ENCODE measurements at places on chromosomes 5 and 9.
A peak's percentile ranks its signal among the peaks of the same experiment; 100 is the strongest.

- no peak for DNase-seq
These were observed 6.3 kb downstream of the CLPTM1L start for GRCh38 chr5:1338506-1339070.

DNA sequence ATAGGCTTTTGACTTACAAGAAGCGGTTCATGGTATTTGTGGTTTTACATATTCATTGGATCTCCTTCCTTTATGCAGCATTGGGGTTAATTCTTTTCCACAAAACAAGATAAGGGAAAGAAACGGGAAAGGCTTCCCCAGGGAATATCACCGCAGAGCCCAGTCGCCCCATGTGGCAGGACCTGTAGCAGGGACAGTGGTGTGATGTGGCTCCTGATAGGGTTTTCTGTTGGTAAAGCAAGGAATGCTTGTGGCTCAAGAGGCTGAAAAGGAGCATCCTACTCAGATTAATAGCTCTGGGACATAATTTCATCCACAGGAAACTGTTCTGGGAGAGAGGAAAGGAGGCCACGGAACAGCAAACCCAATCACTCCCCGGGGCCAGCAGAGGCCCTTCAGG, 699.9 kb downstream of the MTRR start:
- DNase-seq: no peak

- DNase-seq: no peak
These were observed 53.0 kb upstream of the NRARP start for GRCh38 chr9:137354845-137355760.

- DNase-seq: peak; percentile 67
These were observed 1.9 kb upstream of the IL13 start for GRCh38 chr5:132655821-132656773.

DNA sequence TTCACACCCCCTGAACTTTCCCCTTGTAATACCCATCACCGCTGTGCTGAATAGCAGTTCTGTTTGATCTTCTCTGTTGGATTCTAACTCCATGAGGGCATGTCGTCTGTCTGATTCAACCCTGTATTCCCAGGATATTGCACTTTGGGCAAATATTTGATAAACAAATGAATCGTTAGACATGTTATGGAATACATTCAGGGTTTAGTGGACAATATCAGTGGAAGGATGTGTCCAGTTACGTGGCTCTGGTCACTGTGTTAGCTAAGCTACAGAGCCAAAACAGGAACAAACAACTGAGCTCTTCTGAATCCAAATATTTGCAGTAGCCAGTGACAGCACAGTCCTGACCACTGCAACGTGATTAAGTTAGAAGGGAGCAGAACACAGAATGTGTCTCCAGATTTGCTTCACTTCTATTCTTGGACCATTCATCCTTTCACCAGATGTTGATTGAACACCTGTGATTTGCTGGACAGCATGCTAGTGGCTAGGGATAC, 13.2 kb downstream of the ANGPTL2 start:
- DNase-seq: no peak

DNA sequence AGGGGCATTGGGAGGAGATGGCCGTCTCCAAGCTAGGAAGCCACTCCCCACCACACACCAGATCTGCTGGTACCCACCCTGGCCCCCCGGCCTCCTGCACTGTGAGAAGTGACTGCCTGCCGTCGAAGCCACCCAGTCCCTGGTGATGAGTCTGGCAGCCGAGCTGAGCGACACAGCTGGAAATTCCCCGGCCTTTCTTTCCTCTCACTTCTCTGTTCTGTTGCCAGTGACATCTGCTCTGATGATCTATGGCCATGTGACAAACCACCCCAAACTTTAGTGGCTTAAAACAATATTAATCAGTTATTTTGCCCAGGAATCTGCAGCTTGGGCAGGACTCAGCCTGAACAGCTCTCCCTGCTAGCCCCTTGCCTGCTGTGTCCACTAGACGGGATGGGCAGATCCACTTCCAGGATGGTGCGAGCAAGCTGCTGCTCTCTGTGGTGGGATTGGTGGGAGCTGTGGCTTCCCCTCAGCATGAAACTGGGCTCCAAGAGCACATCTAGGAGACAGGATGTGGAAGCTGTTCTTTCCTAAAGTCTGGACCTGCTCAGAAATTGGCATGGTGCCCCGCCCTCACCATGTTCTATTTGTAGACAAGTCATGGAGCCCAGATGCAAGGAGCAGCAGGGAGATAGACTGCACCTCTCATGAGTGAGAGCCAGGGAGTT, 211.2 kb downstream of the GADD45G start:
- DNase-seq: peak; percentile 23

DNA sequence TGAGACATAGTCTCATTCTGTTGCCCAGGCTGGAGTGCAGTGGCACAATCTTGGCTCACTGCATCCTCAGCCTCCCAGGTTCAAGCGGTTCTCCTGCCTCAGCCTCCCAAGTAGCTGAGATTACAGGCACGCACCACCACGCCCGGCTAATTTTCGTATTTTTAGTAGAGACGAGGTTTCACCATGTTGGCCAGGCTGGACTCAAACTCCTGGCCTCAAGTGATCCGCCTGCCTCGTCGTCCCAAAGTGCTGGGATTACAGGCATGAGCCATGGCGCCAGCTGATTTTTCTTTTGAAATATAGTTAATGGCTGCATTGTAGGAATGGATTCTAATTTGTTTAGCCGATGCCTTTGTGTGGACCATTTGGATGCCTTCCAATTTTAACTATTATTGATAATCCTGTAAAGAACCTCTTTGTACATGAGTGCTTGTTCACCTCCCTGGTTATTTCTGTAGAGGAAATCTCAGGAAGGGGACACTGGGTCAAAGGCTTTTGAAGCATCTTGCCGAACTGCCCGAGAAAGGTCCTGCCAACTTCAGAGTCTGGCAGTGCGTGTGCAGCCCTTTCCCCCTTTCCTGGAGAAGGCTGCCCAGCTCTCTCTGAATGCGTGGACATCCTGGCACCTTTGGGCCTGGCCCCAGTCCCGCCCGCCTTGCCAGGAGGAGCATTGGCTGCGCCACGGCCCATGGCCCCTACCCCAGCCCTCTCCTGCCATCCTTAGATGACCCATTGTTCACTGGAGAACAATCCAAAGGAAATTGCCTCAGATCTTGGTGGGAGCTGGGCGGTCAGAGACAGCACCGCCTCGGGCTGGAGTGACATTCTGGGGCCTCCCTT, 8.9 kb upstream of the NUP214 start:
- DNase-seq: no peak

- no peak for DNase-seq
These were observed 246.9 kb downstream of the ZSWIM6 start for GRCh38 chr5:61578858-61579503.

DNA sequence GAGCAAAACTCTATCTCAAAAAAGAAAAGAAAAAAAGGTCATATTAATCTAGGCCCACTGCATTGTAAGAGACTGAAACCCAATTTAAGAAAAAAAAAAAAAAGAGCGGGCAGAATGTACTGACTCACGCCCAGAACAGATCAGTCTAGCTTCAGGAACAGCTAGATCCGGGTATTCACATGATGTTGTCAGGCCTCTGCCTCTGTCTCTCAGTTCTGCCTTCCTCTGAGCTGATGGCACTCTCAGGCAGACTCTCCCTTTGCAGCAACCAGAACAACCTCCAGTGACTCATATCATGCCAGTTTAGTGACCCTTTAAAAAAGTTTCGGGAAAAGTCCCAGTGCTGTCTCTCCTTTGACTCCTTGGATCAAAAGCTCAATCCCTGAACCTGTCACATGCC, 53.0 kb downstream of the NEURL1B start:
- DNase-seq: no peak

DNA sequence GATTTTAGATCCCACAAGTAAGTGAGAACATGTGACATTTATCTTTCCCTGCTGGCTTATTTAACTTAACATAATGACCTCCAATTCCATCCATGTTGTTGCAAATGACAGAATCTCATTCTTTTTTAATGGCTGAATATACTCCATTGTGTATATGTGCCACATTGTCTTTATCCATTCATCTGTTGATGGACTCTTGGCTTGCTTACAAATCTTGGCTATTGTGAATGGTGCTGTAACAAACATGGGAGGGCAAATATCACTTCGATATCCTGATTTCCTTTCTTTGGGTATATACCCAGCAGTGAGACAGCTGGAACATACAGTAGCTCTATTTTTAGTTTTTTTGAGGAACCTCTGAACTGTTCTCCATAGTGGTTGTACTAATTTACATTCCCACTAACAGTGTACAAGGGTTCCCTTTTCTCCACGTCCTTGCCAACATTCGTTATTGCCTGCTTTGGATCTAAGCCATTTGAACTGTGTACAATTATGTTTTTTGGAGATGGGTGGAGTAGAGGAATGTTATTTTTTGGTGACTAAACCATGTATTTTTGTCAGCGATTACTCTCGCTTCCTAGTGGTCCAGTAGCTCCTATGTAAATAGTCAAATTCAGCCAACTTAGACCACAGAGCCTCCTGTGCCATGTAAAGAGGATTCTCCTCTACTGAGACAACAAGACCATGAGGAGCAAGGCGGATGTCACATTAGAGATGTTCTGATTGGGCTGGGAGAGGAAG, 60.6 kb downstream of the TNFSF15 start:
- DNase-seq: no peak

- no peak for DNase-seq
These were observed 220.9 kb upstream of the DAP start for GRCh38 chr5:10981932-10982331.

- peak; percentile 93 for DNase-seq
These were observed 1.3 kb upstream of the EXOSC2 start for GRCh38 chr9:130692321-130692720.

GRCh38 chr9:1457460-1457859, 407.3 kb downstream of the DMRT2 start:
- no peak for DNase-seq

- DNase-seq: no peak
These were observed 102.0 kb upstream of the PTPN3 start for GRCh38 chr9:109600142-109600541.

DNA sequence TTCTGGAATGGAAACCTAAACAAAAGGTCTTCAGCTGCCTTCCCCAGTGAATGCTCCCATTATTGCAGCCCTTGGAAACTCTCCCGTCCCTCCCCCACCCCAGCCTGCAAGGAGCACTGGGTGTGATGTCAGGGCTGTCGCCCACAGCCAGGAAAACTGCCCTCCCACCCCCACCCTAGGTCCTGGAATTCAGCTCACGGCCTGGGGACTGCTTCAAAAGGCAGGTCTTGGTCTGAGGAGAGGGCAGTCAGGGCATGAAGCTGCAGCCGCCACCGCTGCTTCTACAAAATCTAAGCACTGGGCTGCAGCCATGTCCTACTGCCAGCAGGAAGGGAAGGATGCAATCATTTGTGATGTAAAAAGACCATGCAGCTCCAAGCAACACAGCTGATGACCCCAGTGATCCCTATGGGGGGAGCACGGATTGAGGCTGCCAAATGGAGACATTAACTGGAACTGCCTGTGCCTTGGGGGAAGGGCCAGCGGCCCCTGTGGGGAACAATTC, 11.4 kb downstream of the GRHPR start:
- peak; percentile 65 for DNase-seq

DNA sequence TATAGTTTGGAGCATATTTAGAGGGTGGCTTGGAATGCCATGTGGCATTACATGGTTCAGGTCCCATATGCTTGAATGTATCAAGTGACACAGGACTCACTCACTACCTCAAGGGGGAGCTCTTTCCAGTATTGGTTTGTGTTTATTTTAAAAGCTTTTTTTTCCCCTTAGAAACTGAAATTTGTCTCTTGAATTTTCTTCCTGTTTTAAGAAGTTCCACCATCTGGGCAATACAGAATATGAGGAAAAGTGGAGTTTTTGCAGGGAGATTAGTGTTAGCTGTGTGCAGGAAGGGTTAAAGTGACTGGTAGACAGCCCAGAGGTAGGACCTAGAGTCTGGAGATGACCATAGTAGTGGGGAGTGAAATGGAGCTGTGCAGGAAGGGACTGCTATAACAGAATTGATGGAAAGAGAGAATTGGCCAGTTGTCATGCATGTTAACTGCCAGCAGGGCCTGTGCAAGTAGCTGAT, 36.6 kb downstream of the CTNNA1 start:
- no peak for DNase-seq

- no peak for DNase-seq
These were observed 455.4 kb downstream of the SEMA5A start for GRCh38 chr5:9090381-9091026.

GRCh38 chr5:64273276-64273675, 107.6 kb downstream of the RNF180 start:
- no peak for DNase-seq

GRCh38 chr5:14745188-14745563, 80.7 kb downstream of the OTULIN start:
- no peak for DNase-seq

DNA sequence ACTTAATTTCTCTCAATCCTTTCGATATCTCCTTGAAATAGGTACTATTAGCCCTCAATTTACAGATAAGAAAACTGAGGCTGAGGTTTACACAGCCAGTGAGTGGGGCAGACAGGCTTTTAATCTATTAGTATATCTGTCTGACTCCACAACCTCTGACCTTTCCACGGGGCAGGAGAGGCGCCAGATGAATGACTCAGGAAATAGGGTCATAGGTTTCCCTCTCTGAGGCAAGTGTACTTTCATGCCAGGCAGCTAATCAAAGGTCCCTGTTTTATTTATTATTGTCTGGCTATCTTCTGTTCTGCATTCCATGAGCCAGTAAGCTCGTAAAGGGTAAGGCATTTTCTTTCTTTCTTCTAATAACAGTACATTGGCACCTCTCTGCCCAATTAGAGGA, 79.6 kb upstream of the KLF4 start:
- DNase-seq: no peak

- no peak for DNase-seq
These were observed 57.8 kb upstream of the GLRX start for GRCh38 chr5:95880081-95880926.

- DNase-seq: peak; percentile 87
These were observed 44.0 kb upstream of the XPA start for GRCh38 chr9:97740848-97741821.

GRCh38 chr9:94554078-94554438, 825 bp upstream of the PCAT7 start:
- DNase-seq: no peak

GRCh38 chr9:125750627-125751011, 3.4 kb downstream of the PBX3 start:
- no peak for DNase-seq

DNA sequence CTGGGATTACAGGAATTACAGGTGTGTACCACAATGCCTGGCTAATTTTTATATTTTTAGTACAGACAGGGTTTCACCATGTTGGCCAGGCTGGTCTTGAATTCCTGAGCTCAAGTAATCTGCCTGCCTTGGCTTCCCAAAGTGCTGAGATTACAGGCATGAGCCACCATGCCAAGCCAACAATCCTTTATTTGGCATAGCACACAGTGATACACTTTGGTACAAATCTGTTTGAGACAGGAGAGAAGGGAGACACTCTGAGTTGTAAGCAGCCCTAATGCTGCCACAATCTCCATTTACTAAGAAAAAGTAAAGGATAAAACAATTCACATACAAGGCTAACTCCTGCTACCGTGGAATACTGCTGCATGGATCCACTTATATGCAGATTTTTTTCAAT, 177.8 kb downstream of the RAPGEF6 start:
- DNase-seq: no peak

DNA sequence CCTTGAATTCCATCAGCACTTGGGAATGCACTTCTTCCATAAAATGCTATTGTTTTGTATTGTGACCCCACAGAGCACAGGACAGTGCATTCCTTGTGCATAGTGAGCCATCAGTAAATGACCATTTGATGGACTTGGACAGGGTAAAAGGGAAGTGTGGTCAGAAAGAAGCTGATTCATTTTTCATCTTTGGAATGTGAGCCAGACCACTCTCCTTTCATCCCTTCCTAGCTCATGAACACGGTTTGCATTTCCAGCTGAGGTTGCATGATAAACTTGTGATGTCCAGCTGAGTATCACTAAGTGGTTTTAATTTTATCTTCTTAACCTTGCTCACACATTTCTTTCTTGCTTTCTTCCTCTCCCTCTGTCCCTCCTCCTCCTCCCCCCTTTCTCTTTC, 101.3 kb downstream of the NUDT12 start:
- no peak for DNase-seq

All from ecto neural progenitor cell (in vitro differentiated cells).